Activated CD8-positive, alpha-beta memory T cell treated with anti-CD3 and anti-CD28 coated beads for 24 hours (primary cell): ENCODE measurements at places on chromosomes 7 and 10.

- no peak for DNase-seq
These were observed 36.2 kb downstream of the CCDC6 start for GRCh38 chr10:59870152-59870551.

DNA sequence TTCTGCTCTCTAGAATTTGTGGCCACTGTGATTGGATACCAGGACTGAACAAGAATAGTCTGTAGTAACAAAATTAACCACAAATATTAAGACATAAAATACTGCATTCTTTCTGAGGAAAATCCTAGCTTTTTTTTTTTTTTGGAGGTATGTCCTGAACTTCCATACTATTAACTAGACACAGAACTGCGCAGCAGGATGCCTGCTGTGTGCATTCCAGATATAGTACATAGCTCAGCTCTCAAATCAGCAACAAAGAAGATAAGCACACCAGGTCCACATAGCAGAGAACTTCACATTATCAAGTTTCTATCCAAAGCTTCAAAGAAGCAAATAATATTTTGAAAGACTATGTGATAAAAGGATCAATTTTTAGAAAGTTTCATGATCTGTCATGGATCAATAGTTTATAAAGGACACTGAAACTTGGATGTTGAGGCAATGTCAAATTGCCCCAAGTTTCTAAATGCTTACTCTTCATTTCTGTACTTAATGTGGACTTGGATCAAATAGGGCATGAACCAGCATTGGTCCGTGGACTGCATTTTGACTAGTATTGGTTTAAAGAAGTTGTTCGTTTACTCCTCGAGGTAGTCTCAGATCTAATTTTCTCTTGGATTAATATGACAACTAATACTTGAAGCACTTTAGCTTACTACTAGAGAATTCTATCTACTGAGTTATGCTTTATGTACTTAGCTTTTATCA lies 15.4 kb downstream of the NAMPT start:
- DNase-seq, result no peak

GRCh38 chr7:129197771-129198170 lies 9.3 kb downstream of the SMO start:
- no peak for DNase-seq

DNA sequence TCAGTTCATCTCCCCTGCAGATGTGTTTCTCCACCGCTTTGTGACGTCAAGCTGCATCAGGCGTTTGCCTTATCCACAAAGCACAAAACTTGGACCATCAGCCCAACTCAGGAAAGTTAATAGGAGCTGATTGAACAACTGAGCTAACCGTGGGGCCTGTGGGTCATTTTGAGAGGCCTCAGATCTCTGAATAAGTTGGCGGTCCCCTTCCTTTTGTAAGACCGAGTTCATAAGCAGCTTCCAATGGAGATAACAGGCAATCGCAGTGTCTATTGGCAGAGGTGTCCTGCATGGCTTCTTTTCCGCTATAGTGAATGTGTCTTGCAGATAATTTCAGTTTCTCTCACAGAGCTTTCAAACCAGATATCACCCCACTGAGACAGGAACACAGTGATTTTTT lies 154.0 kb downstream of the SORCS1 start:
- DNase-seq, result no peak

DNA sequence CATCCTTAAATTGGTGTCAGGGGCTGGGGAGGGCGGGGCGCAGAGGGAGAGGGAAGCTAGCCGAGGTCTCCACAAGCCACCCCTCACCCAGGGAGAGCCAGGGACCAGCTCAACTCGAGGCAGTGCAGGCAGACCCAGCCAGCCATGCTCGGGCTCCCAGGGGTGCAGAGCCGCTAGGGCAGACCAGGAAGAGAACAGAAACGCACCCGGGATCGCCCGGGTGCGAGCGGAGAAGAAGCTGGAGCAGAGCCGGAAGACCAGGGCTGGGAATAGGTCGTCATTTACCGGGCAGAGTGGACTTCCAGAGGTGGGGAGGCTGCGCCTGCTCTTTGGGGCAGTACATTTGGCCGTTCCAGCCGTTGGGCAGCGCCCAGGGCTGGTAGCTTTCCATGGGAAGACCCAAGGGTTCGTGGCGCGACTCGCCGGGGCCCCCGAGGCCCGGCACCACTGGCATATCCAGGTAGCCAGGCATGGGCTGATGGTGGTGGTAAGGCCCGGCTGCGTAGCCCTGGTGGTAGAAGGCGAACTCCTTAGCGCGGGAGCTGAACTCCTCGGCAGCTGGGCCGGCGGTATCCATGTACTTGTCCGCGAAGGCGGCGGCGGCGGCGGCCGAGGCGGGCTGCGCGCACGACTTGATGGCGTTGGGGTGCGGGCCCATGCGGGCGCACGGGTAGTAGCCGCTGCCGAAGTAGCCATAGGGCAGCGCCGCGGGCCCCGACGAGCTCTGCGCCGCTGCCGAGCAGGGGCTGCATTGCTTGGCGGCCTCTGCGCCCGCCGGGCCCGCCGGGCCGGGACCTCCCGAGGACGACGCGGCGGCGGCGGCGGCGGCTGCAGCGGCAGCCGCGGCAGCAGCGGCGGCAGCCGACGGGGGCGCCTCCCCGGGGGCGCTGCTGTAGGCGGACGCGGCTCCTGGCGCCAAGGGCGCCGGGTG lies 755 bp downstream of the HOXA13 start:
- peak; percentile 65 for DNase-seq

DNA sequence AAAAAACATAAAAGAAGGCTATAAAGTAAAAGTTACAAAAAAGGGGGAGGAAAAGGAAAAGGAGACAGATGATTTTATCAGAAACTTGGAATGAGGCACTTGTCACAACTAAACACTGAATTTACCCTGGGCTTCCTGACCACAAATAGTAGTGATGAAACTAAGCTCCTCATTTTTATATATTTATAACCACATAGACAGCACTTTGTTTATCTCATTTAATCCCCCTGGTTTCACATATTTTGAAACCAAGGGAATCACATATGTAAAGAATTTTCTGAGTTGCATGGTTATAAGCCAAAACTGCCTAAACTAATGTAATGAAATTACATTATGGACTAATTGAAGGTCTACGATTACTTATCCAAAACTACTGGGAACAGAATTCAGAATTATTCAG lies 39.6 kb upstream of the MET start:
- no peak for DNase-seq

GRCh38 chr7:87445897-87446296 lies 29.6 kb downstream of the ABCB4 start:
- no peak for DNase-seq

DNA sequence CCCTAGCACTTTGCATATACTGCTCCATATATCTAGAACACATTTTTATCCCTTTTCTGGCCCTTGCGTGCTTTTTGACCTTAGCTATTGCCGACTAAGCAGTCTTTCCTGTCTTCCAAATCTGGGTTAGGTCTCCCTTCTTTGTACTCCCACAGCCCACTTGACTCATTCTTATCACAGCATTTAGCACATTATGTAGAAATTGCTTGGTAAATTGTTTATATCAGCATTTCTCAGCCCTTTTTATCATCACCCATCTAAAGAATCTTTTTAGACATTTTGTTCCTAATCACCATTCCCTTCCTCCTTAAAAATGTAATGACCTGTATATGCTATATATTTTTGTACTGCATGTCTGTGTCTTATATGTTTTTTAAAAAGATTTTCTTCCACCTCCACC lies 101.7 kb downstream of the SDHAF3 start:
- DNase-seq, result no peak

- DNase-seq, result no peak
These were observed 23.5 kb downstream of the UPP1 start for GRCh38 chr7:48112401-48113165.

- DNase-seq, result no peak
These were observed 130.4 kb upstream of the RAB18 start for GRCh38 chr10:27373566-27374160.

DNA sequence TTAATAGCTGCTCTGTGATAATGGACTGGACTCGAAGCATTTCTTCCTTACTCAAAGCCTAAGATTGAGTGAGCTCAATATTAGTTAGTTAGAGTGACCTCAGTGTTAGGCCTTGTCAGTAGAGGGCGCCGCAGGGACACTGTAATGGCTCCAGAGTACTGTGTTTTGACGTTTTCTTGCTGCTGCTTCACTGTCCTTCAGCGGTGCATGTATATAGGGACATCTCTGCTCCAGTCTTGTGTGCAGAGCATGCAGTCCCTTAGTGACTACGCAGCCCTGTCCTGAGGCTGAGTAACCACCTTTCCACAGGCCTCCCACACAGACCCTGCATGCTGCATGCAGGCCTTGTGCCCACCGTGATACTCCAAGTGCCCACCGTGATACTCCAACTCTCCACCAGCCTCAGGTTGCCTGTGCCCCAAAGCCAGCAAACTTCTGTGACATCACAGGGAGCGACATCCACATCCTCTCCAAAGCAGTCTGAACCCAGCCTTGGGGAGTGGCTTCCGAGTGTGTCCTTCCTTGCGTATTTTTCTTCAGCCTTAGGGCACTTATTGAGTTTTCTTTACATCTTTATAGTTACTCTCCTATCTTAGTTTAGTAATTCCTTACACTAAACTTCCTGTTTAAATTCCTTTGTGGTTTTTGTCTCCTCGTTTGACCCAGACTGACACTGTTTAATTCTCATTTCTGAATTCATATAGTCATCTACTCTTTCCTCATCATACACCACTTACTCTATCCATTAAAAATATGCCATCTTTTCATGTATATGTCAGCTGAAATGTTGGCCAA lies 118.2 kb downstream of the JAZF1 start:
- peak; percentile 75 for DNase-seq

GRCh38 chr10:77106676-77107075 lies 530.9 kb downstream of the KCNMA1 start:
- DNase-seq, result no peak

- DNase-seq, result no peak
These were observed 57.7 kb downstream of the ATAD1 start for GRCh38 chr10:87760195-87760905.

- no peak for DNase-seq
These were observed 23.3 kb upstream of the SMARCD3 start for GRCh38 chr7:151271699-151272355.

GRCh38 chr10:4403638-4404252 lies 422.3 kb upstream of the AKR1E2 start:
- DNase-seq, result no peak

- DNase-seq, result no peak
These were observed at the start of gene CRTAC1 for GRCh38 chr10:98030093-98030821. Gene CRTAC1 (minus strand): TSS chr10:98030621. CDS start chr10:98030472, 149 bp downstream.

- DNase-seq, result no peak
These were observed 15.2 kb upstream of the KNDC1 start for GRCh38 chr10:133144771-133145170.

DNA sequence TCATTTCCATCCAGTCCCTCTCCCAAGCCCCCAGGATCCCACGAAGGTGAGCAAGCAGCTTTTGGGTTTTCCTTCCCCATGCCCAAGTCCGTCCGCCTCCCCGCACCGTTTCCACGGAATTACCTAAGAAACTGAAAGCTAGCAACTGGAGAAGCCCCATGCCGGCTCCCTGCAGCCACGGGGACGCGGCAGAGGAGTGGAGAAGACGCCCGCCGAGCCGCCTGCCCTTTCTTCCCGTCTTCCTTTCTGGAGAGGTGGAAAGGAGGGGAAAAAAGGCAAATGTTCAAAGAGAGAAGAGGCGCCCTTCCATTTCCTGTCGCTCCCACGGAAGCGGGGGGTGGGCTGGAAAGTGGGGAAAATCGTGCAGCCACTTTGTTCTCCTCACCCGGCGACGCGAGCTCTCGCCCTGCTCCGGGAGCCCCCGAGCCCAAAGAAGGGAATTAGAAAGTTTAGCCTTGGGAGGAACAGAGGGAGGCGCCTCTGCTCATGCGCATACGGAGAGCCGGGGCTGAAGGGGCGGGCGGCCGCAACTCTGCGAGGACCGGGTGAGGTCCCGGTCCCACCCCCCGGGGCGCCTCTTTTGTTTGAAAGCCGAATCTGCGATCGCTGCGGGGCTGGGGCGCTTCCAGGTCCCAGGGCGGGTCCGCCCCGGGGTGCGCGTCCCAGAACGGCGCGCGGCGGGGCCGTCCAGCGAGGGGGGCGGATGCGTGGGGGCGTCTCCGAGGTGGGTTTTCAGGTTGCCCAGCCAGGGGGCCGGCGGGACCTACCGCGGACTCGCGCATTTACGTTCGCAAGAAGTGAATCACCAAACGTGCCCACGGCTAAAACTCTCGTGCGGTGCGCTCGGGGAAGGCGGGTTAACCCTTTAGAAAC lies at the start of gene LAMB1:
LAMB1 (minus strand) TSS at position 436 of the 873 bp plus-strand sequence; CDS start at position 160, 276 bp downstream.
- DNase-seq, result peak; percentile 59

GRCh38 chr7:99381664-99382075 lies 7.1 kb downstream of the ARPC1B start:
- no peak for DNase-seq

DNA sequence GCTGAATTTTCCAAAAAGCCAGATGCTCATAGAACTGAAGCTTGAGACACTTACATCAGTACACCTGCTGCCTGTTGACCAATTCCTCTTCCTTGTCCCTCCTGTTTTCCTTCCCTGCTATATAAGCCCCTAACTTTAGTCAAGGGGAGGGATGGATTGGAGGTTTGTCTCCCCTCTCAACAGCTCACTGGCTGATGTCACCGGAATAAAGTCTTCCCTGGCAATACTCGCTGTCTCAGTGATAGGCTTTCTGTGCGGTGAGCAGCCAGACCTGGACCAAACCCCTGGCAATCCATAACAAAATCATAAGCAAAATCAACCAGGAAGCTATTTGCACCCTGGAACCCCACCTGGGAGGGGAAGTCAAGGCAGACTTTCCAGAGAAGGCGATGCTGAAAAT lies 929 bp upstream of the IRF5 start:
- DNase-seq, result no peak

- DNase-seq, result no peak
These were observed 552.3 kb downstream of the PTPRN2 start for GRCh38 chr7:158035343-158035742.

GRCh38 chr10:20977300-20977699 lies 80.2 kb upstream of the NEBL start:
- no peak for DNase-seq

DNA sequence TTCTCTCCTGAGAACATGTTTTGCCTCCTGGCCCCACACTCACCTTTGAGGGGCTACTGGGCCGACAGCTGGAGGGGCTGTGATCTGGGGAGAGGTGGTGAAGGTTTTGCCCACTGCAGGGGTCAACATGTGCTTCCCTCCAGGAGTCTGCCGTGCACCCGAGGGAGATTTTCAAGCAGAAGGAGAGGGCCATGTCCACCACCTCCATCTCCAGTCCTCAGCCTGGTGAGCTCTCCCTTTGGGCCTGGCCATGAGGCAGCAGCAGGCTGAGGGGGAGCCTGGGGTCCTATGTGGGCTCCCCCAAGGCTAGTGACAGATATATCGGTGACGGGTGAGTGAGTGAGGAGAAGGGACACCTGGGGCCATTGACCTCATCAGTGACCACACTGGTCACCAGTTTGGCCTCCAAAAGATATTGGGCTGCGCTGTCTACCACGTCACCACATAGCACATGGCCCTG lies 6.6 kb downstream of the PGAM2 start:
- no peak for DNase-seq

DNA sequence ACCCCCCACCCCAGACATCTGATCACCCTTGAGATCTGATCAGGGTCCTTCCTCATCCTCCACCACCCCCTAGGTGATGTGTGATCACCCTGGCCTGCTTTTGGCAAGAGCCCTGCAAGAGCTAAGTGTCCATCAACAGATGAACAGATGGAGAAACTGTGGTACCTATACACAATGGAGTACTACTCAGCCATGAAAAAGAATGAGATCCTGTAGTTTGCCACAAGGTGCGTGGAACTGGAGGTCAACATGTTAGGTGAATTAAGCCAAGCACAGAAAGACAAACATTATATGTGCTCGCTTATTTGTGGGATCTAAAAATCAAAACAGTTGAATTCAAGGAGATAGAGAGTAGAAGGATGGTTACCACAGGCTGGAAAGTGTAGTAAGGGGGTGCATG lies 209.1 kb downstream of the USP6NL start:
- no peak for DNase-seq

- DNase-seq, result no peak
These were observed 32.1 kb downstream of the ASB4 start for GRCh38 chr7:95517870-95518269.
